ENCODE measurements at places on chromosomes 3 and 15.

- no peaks in the 10 kb centered on the region for H3K27me3 ChIP-seq
- H3K4me1 ChIP-seq = peaks cover 3% of the 10 kb centered on the region
- no peak overlapping the region for H3K4me3 ChIP-seq
- no peaks in the 10 kb centered on the region for H3K36me3 ChIP-seq
- no peak overlapping the region for H3K27ac ChIP-seq
- no peak for DNase-seq
These were observed 502.9 kb downstream of the FOXP1 start for GRCh38 chr3:71080517-71081083.

- H3K4me3 ChIP-seq = no peak overlapping the region
- peaks cover 2% of the 10 kb centered on the region for H3K4me1 ChIP-seq
- H3K27ac ChIP-seq = no peak overlapping the region
These were observed 49.7 kb downstream of the GNB4 start for GRCh38 chr3:179401561-179401960.

DNA sequence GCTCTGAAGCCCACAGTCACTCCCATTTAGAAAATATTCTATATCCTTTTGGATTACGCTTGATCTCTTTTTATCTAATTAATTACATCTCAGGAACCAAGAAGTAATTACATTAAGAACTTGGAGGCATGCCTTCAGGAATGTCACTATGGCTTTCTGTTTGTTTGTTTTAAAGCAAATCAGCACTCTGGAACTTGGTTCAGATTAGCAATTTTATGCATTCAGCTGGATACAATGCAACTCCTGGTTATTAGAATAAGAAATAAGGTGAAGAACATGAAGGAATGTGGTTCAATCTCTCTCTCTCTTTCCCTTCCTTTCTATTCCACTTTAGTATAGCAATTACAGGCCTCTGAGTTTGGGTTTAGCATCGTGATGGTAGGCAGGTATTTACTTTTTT, 235.8 kb downstream of the FHIT start:
- H3K27ac ChIP-seq = no peak overlapping the region
- no peak for DNase-seq
- H3K27me3 ChIP-seq = no peaks in the 10 kb centered on the region
- no peak overlapping the region for H3K4me3 ChIP-seq

DNA sequence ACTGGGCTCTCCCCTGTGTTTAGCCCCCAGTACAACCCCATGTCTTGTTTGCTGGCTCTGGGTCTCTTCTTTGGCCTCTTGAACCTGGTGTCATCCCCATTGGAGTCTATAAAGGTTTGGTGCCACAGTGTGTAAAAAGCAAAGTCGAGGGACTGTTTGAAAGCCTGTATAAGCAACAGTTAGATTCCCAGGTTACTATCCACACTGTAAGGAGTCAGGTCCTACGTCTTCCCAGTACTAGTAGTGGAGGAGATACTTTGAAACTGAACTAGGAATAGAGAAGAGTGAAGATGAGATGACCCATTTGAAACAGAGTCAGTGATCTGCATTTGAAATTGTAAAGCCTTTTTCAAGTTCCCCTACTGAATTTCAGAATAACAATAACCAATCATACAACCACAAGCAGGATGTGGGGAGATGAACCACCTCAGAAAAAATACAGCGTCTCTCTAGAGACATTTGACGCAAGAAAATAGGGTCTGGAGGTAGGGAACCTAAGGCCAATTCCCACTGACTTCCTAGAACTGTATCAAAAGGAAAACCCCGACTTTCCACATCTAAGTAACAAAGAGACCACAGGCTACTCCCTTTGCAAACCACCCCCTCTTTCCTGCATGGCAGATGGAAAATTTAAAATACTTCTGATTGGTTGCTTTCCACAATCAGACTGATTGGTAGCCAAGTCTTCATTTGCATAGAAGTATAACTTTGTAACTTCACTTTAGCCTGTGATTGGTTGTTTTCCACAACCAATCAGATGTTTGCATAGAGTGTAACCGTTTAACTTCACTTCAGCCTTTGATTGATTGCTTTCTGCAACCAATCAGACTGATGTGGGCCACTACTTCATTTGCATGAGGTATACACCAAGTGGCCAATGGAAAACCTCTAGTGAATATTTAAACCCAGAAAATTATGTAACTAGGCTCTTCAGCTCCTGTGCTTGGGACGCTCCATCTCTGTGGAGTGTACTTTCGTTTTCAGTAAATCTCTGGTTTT, 49.9 kb upstream of the NEDD4 start:
- no peak overlapping the region for H3K27ac ChIP-seq
- H3K27me3 ChIP-seq = peaks cover 5% of the 10 kb centered on the region
- H3K4me3 ChIP-seq = no peak overlapping the region
- DNase-seq = no peak

DNA sequence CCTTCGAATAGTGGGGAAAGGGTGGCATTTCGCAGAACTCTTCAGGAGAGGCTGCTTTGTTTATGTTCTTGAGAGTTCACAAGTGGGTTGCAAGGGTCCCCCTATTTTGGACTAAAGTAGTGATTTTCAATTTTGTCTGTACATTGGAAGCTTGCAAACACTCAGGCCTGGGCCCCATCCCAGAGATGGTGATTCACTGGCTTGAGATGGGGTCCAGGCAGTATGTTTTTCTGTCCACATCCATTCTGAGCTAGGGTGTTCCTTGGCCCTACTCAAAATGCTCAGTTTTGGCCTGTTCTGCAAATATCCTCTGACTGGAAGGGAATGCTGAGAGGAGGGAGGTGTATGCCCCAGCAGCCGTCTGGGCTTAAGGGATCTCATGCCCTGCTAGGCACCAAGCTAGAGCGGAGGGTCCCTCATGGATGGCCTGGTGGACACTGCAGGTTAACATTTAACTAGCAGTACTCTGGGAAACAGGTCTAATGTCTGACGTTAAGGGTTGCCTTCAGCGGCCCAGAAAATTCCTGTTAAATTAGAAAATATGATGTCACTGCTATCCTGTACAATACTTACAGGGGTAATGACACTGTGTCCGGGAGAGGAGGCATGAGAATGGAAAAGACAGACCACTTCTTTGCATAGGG, 181.4 kb downstream of the OPA1 start:
- H3K27ac ChIP-seq = no peak overlapping the region
- H3K36me3 ChIP-seq = no peaks in the 10 kb centered on the region
- no peaks in the 10 kb centered on the region for H3K27me3 ChIP-seq
- H3K4me3 ChIP-seq = no peak overlapping the region
- DNase-seq = no peak

GRCh38 chr3:160194438-160194837, 30.8 kb upstream of the C3orf80 start:
- H3K36me3 ChIP-seq = no peaks in the 10 kb centered on the region
- H3K27ac ChIP-seq = no peak overlapping the region
- H3K4me3 ChIP-seq = no peak overlapping the region

DNA sequence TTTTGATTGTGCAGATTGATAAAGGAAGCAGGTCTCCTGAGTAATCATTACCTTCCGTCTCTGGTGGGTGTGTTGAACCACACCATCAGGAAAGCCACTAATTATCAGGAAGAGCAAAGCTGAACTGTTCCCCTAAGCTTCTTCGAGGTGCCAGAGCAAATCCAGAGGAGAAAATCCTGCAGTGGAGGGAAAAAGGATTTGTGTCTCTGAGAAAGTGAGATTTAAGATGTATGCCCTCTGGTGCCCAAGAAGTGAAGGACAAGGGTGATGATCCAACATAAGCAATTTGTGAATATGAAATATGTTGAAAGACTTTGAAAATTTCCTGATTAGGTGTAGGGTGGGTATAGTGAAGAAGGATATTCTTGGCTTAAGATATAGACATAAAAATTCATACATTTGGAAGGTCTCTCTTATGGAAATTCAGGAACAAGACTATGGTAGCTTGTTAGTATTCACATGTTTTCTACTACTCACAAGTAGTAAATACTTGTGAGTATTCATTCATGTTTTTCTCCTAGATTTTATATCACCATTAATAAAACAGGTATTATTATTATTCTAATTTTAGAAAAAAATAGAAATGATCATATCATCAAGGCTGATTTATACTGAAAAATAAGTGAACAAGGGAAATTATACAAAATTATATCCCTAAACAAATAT, 34.8 kb downstream of the COMMD2 start:
- peaks cover 6% of the 10 kb centered on the region for H3K36me3 ChIP-seq
- H3K27ac ChIP-seq = peak overlapping the region; percentile 83
- peak; percentile 35 for DNase-seq
- H3K4me1 ChIP-seq = peaks cover 15% of the 10 kb centered on the region
- H3K4me3 ChIP-seq = no peak overlapping the region

DNA sequence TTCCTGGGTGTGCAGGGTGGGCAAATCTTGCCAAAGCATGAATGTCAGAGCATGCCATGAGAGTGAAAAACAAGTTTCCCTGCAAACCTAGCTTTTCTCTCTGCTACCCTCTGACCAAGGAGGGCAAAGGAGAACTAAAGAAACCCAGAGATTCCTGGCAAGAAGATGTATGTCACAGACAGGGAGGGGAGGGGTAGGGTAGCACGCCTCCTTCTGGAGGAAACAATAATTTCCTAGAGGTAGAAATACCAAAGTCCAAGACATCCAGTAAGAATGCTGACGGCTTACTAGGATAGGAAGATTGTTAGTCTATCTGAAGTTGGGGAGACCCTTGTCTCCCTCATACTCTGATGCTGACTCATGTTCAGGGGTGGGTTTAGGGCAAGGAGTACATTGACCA, 203.9 kb downstream of the NR1D2 start:
- no peak overlapping the region for H3K4me3 ChIP-seq
- no peaks in the 10 kb centered on the region for H3K27me3 ChIP-seq
- no peaks in the 10 kb centered on the region for H3K4me1 ChIP-seq
- H3K36me3 ChIP-seq = no peaks in the 10 kb centered on the region
- H3K27ac ChIP-seq = no peak overlapping the region

DNA sequence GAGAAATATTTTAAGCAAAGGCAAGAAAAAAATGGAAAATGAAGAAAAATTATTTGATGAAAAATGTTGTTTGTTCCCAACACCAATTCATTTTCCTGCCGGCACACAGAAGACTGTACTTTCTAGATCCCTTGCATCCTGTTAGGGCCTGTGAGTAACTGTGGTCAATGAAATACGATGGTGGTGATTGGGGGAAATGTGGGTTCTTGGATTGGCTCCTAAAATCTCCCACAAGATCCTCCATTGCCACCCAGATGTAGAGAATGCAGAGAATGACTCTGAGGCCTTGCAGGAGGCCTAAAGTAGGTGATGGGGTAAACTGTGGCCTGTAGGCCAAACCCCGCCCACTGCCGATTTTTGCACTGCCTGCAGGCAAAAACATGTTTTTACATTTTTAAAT, 46.3 kb upstream of the C3orf70 start:
- no peak overlapping the region for H3K27ac ChIP-seq
- peaks cover 6% of the 10 kb centered on the region for H3K36me3 ChIP-seq
- H3K4me1 ChIP-seq = no peaks in the 10 kb centered on the region
- DNase-seq = no peak
- no peaks in the 10 kb centered on the region for H3K27me3 ChIP-seq
- H3K4me3 ChIP-seq = no peak overlapping the region

DNA sequence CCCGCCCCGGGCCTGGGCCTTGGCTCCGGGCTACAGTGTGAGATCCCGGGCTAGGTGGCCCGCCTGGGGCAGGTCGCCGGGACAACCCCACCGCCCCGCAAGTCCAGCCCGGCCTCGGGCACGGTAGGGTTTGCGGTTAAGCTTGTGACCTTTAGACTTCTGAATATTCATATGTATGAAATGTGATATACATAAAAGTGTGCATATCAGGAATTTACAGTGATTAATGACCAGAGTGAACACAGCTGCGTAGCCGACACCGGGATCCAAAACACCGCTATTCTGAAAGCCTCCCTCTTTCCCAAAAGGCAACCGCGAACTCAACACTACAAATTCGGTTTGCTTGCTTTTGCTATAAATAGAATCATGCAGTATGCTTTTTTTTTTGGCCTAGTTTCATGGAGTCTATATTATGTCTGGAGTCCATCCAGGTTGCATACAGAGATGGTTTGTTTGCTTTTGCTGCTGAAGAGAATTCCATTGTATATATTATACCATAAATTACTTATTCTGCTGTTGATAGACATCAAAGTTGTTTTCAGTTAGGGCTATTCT, 636 bp upstream of the SNRPA1 start:
- peak overlapping the region; percentile 93 for H3K4me3 ChIP-seq
- peaks cover 15% of the 10 kb centered on the region for H3K4me1 ChIP-seq
- no peak for DNase-seq
- peak overlapping the region; percentile 90 for H3K27ac ChIP-seq
- H3K36me3 ChIP-seq = no peaks in the 10 kb centered on the region

DNA sequence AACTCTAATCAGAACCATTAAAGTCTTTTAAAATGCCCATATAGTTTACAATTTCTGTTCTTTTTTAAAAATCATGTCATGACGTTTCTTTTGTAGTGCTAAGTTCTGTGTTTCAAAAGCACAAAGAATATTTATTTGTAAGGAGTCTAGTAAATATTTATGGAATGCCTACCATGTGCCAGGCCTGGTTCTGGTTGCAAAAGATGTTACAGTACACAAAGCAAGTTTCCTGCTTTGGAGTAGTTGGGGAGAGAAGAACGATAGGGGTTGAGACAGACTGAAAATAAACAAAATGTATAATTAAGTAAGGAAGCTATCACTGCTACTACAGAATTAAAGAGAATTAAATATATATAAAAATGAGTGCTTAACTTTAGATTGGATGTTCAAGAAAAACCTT, 86.8 kb upstream of the CMSS1 start:
- no peaks in the 10 kb centered on the region for H3K36me3 ChIP-seq
- no peak overlapping the region for H3K27ac ChIP-seq
- no peak for DNase-seq
- H3K27me3 ChIP-seq = no peaks in the 10 kb centered on the region

GRCh38 chr3:119743921-119744320, 38.0 kb upstream of the NR1I2 start:
- peaks cover 2% of the 10 kb centered on the region for H3K27me3 ChIP-seq
- no peak overlapping the region for H3K4me3 ChIP-seq
- H3K27ac ChIP-seq = no peak overlapping the region
- peaks cover 15% of the 10 kb centered on the region for H3K4me1 ChIP-seq
- no peaks in the 10 kb centered on the region for H3K36me3 ChIP-seq

GRCh38 chr3:89558711-89559110, 451.3 kb downstream of the EPHA3 start:
- H3K4me1 ChIP-seq = no peaks in the 10 kb centered on the region
- H3K27ac ChIP-seq = no peak overlapping the region
- H3K36me3 ChIP-seq = no peaks in the 10 kb centered on the region
- H3K4me3 ChIP-seq = no peak overlapping the region

DNA sequence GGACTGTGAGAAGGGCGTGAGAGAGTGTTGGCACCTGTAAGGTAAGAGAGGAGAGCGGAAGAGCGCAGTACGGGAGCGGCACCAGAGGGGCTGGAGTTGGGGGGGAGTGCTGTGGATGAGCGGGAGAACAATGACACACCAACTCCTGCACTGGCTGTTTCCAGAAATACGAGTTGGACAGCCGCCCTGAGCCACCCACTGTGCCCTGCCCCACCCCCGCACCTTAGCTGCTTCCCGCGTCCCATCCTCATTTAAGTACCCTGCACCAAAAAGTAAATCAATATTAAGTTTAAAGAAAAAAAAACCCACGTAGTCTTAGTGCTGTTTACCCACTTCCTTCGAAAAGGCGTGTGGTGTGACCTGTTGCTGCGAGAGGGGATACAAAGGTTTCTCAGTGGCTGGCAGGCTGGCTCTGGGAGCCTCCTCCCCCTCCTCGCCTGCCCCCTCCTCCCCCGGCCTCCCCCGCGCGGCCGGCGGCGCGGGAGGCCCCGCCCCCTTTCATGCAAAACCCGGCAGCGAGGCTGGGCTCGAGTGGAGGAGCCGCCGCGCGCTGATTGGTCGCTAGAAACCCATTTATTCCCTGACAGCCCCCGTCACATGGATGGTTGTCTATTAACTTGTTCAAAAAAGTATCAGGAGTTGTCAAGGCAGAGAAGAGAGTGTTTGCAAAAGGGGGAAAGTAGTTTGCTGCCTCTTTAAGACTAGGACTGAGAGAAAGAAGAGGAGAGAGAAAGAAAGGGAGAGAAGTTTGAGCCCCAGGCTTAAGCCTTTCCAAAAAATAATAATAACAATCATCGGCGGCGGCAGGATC, at the start of gene SOX2:
TSS of gene SOX2 (plus strand) at position 601 of the 811 bp plus-strand sequence. CDS start 436 bp downstream, outside the sequence.
- H3K27ac ChIP-seq = no peak within 1 kb of the TSS
- peak within 1 kb of the TSS; percentile 87 for H3K4me3 ChIP-seq
- peaks cover 1% of the 10 kb centered on the region for H3K27me3 ChIP-seq
- H3K36me3 ChIP-seq = no peaks in the 10 kb centered on the region

Data from endothelial cell (in vitro differentiated cells).